ENCODE measurements at places on chromosomes 7 and 10.

DNA sequence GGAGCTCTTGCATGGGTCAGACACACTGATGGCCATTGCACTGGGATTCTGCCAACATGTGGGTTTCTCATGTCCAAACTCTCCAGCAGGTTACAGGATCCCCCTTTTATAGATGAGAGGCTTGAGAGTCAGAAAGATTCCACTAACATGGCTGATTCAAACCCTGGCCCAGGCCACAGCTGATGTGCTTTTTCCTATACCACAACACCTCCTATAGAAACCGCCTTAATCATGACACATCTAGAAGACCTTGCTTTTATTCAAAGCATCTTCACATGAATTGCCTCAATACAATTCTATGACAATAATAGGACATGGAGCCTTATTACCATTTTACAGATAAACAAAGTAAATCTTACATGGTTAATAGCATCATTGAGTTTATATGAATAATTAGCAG lies 188.6 kb downstream of the DPY19L1 start:
- no peak for DNase-seq

DNA sequence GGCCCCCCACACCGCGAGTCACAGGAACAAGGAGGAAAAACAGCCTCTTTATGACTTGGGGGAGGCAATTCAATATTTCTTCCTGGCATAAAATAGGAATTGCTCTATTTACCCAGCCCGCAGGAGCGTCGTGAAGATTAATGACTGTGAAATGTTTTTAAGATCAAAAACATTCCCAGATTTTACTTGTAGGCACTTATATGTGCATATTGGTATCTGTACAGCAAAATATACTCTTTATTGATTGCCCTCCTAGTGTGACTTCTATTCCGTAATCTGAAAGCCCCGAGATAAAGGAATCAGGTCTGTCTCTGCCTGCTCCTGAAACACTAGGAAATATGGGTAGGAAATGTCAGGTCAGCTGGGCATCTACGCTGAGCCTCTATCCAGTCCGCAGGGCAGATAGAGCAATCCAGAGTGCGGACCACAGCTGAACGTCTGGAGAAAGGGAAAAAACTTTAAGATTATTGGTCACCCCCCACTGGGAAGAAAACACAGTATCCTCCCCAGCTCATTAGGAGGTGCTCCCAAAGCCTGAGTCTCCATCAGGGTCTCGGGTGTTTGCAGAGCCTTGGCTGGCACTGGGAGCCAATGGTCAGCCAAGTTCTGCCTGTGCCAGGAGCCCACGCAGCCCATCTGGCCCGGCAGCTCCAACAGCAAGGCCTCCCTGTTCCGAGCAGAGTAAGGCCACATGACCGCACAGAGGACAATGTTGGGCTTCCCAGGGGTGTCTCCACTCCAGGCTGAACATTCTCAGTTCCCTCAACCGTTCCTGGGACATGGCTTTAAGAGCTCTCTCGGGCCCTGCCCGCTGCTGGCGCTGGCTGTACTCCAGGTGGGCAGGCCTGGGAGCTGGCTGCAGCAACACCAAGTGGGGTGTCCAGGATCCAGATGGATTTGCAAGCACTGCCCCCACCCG lies 7.7 kb downstream of the CTBP2 start:
- no peak for DNase-seq

- no peak for DNase-seq
These were observed 20.1 kb downstream of the GLCCI1 start for GRCh38 chr7:7988706-7989105.

GRCh38 chr7:138378741-138379559 lies 81.1 kb upstream of the TRIM24 start:
- no peak for DNase-seq

DNA sequence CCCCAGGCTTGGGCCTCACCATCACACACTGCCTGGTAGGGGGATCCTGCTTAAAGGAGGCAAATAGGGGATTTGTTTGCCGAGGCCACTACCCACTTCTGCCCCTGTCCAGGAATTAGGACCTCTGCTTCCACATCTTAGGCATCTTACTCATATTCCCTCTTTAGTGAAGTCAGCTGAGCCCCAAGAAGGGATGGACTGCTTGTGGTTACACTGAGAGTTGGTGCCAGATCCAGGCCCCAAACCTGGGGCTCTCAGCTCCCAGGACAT lies 1.6 kb upstream of the GPRIN2 start:
- DNase-seq = no peak

DNA sequence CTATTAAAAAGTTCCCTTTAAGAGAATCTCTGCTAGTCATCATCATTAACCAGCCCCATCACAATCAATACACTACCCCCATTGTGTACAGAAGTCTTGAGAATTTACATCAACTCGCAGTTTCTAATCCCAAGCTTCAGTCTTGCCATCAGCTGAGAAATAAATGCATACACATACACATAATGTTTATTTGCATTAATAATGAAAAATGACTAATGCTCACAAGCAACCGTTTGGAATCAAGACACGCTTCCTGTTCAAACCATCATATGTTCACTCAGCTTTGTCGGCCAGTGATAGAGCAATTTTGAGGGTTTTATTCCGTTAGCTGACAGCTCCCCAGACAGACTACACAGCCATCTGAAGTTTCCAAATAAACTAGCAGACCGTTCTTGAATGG lies 287.1 kb downstream of the SFMBT2 start:
- DNase-seq = no peak

- DNase-seq = no peak
These were observed 90.1 kb upstream of the ADCY1 start for GRCh38 chr7:45484094-45484493.

GRCh38 chr10:27713941-27714340 lies 31.7 kb downstream of the MKX start:
- DNase-seq = no peak

DNA sequence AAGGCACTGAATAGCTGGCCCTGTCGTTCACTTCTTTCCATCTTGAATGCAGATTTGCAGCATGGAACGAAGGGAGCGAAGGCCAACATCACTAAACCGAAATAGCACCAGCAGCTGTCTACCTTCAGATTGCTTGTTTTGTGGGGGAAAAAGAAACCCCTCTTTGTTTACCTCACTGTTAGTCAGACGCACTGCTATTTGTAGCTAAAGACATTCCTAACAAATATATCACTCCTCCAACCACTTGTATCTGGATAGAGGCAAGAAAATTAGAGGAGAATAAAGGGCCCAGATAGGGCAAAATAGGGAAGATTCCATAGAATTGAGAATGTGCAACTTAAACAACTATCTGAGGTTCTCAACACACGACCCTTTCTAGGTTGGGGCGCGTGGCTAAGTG lies 26.5 kb downstream of the ANK3 start:
- DNase-seq = no peak
